Activated T-helper 9 cell treated with anti-CD3 and anti-CD28 coated beads, Interleukin-2, amount 50 U/mL, for 16 hours (primary cell): ENCODE measurements at places on chromosomes 13 and 19.

DNA sequence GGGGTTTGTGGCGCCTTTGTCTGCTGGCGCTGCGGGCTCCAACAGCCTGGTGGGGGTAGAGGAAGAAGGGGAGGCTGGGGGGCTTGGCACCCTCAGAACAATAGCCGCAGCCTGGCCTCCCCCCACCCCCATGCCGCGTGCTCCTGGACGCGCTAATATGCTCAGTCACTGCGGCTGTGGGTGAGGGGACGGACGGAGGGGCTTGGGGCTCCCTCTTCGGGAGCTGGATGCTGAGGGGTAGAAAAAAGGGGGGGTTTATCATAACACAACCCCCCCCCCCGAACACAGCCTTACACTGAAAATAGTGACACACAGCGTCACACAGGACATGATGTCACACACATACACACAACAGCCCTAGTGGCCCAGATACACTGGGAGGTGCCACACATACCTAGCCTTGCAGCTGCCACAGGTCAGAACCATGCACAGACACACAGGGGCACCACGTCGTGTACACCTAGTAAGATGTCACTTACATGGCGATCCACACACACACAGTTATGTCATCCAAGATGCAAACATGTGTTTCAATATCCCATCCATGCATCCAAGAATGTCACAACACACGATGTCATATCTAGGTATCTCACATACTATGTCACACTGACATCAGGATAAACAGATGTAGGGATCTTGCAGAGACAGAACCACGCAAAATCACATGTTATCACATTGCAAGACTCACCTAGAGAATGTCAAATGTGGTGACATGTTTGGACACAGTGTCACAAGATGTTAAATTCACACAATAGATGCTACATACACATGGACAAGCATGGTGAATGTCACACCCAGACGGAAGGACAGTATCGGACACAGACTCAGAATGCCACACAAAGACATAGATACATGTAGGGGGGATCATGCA, 806 bp downstream of the MAST1 start:
- no peak for DNase-seq

GRCh38 chr13:110162053-110162452, 144.9 kb downstream of the COL4A1 start:
- no peak for DNase-seq

GRCh38 chr19:1455336-1456120, 5.6 kb downstream of the APC2 start:
- no peak for DNase-seq

DNA sequence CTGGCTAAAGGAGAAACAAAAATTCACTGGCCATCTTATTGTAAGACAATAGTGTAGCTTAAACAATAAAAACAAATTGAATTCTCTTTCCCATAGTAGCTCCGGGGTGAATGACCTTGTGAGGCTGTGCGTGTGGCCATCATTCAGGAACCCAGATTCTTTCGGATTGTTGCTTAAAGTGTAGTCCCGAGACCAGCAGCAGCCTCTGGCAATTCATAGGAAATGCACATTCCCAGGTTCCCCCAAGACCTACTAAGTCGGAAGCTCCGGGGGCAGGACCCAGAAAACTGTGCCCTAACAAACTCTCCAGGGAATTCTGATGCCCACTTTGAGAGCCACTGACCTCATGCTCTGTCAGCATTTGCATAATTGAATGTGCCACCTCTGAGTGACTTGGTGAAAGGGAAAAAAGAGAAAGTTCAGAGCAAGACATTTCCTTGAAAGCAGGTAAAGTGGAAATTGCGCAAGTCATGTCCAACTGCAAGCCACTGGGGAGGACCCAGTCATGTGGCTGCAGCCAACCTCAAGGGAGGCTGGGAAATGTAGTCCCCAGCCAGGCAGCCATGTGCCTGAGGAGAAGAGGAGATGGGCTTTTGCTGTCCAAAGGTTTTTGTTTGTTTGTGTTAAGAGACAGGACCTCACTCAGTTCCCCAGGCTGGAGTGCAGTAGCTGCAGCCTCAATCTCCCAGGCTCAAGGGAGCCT, 50.7 kb upstream of the PNMA8B start:
- no peak for DNase-seq

GRCh38 chr19:1260749-1261537, 8.2 kb upstream of the CIRBP start:
- DNase-seq: peak; percentile 97

DNA sequence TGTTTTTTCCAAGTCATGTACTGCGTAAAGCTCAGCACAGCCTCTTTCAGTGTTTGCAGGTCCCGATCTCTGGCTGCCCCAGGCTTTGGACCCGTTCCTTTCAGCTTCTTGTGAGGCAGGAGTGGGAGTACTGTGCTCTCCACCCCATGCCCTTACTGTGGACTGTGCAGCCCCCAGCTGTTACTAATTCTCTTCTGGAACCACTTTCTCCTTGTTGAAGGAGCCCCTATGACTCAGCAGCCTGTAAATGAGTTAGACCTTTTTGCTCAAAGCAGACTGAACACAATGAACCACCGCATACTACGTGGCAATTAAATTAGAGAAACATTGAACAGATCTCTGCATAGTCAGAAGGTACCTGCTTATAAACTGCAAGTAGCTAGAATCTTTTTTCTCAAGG, 39.0 kb downstream of the SERTM1 start:
- DNase-seq: no peak

GRCh38 chr13:50894504-50894903, 15.1 kb upstream of the RNASEH2B start:
- DNase-seq: no peak

GRCh38 chr19:55095260-55096060, 19.8 kb downstream of the EPS8L1 start:
- DNase-seq: no peak

GRCh38 chr19:46371371-46371901, 24.5 kb downstream of the PPP5C start:
- DNase-seq: no peak

- no peak for DNase-seq
These were observed 5.4 kb upstream of the PLAUR start for GRCh38 chr19:43675269-43675879.

DNA sequence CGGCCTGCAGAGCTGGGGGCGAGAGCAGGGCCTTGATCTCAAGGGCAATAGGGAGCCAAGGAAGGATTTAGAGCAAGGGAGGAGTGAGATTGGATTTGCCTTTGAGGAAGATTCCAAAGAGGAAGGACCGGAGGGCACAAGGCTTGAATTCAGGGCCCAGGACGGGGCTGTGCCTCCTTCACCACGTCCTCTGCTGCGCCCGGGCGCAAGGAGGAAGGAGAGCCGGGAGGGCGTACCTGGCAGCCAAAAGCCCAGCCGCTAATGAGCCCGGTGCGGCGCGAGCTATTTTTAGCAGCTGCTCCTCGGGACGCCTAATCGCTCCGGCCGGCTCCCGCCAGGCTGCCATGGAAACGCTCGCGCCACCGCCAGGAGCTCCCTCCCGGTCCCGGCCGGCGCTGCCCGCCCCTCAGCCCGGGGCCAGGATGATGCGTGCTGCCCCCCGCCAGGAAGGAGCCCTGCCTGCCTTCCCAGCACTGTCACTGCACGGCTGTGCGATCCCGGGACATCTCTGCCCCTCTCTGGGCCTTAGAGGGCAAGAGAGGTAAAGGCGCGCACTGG, 31.3 kb downstream of the TINCR start:
- DNase-seq: no peak
